ENCODE measurements at places on chromosomes 2 and 18.

- DNase-seq: no peak
These were observed 28.2 kb downstream of the ARHGAP15 start for GRCh38 chr2:143157418-143157817.

- no peak for DNase-seq
These were observed 318.9 kb upstream of the ACVR2A start for GRCh38 chr2:147525819-147526489.

DNA sequence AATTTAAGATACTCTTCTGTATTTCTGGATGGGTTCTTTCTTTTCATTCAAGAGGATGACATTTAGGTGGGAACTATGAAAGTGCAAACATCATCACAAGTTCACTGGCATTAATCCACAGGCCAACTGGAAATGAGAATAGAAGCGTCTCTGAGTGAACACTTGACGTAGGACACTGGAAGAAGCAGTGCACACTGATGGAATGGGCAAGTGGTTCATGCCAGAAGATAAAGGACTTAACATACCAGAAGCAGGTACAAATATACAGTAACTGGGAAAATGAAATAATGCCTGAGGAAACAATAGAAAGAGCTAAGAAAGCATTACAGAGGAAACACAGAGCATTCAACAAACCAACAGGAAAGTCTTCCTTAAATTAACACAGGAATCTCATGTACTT is 120.9 kb upstream of the CCDC195 start:
- no peak for DNase-seq

DNA sequence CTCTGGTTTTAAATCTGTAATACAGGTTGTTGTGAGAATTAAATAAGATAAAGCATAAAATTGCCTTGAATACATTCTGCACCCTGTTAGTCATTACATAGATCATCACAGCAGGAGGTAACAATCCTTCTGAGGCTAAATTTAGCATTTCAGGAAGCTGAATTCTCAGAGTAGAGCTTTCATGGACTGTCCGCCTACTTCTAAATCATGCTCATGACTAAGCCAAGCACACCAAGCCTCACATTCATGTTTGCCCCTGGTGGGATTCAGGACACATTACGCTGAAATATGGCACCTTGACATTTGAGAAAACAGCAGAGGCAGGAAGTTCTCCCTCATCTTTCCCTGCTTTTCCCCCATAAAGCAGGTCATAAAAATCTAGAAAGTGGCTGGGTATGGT is 16.6 kb upstream of the PIK3C3 start:
- DNase-seq: no peak

DNA sequence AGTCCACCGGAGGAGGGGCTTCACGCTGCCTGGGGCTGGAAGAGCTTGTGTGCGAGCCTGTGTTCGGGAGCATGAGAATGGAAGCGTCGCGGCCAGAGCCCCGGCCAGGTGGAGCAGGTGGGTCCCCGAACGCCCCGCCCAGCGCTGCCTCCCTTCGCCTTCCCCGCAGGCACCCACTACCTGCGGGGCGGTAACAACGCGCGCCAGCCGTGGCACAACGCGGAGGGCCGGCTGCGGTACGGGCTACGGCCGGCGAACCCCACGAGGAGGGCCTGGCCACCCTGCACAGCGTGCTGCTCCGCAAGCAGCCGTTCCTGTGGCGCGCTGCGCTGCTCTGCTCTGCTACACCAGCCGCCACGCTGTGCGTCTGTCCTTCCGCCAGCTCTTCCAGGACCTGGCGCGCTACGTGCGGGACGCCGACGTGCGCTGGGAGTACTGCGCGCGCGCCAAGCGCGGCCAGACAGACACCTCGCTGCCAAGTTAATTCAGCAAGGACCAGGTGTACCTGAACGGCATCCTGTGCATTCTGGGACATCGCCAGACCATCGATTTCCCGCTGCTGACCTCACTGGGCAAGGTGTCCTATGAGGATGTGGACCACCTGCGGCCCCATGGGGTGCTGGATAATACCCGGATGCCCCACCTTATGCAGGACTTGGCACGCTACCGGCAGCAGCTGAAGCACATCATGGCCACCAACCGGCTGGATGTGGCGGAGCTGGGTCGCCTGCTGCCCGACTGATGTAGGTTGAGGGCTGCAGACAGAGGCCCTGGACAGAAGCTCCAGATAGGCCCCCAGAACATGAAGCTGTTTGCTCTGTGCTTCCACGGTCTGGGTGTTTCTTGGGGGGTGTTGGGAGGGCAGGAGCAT is 200.6 kb downstream of the NAPG start:
- no peak for DNase-seq

GRCh38 chr2:126029316-126029715 is 626.6 kb upstream of the GYPC start:
- no peak for DNase-seq

- DNase-seq: peak; percentile 66
These were observed 8.5 kb downstream of the HES6 start for GRCh38 chr2:238231251-238231793.

DNA sequence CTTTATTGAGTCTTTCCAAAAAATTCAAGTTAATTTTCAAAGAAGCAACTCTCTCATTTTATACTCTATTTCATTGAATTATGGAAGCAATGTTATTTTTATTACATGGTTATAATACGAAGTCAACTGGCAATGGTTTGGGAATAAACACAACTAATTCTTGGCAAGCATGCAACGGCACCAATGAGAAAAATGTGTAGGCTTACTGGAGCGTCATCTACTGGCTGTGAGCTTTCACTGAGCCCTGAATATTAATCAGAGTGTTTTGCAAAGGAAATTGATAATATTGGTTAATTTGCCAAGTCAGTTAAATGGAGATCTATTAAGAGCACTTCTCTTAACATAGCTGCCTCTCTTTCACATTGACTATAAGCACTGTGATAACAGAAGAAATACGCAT is 163.9 kb downstream of the IKZF2 start:
- DNase-seq: no peak

DNA sequence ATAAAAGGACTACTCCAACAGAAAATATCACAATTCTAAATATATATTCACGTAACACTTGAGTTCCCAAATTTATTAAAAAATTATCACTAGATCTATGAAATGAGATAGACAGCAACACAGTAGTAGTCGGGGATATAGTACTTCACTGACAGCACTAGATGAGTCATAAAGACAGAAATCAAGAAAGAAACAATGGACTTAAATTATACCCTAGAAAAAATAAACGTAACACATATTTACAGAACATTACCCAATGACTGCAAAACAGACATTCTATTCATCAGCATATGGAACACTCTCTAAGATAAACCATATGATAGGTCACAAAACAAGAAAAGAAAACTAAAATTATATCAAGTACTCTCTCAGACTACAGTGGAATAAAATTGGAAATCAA is 429.4 kb downstream of the MBD2 start:
- DNase-seq: no peak

DNA sequence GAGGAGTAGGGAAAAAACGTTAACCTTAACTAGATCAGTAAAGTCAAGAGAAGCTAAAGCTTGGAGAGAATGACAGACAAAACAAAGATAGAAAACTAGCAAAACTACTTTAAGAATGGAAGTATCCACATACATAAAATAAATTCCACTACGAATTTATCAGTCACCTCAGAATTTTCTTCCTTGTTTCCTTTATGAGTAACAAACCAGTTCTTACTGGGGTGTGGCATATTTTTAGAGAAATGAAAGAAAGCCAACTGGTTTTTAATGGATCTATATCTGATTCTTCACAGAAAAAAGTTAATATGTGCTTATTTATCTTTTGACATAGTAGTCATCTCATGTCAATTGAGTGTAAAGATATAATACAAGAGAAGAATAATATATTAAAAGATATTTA is 2033.7 kb upstream of the CELF4 start:
- DNase-seq: no peak

- DNase-seq: no peak
These were observed 268.6 kb upstream of the NCKAP5 start for GRCh38 chr2:133836691-133837345.

Data from activated T-helper 1 cell treated with Interleukin-2 at 50 U/mL for 16 hours (primary cell).